ENCODE measurements at places on chromosomes 6 and 20.
A peak's percentile ranks its signal among the peaks of the same experiment; 100 is the strongest.

DNA sequence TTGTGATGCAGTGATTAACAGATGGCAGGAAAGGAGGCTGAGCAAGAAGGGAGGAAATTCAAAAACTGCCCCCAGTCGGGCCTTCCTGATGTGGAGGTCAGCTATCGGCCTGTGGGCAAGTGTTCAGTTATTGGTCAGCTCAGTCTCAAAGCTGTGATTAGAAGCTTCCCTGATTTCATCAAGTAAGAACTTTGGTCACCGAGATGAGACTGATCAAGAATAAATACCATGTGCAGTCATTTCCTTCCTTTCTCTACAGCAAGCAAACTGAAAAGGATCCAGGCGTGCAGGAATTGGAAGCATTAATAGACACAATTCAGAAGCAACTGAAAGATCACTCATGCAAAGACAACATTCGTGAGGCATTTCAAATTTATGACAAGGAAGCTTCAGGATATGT is 69.7 kb downstream of the EFHC1 start:
- DNase-seq = no peak

DNA sequence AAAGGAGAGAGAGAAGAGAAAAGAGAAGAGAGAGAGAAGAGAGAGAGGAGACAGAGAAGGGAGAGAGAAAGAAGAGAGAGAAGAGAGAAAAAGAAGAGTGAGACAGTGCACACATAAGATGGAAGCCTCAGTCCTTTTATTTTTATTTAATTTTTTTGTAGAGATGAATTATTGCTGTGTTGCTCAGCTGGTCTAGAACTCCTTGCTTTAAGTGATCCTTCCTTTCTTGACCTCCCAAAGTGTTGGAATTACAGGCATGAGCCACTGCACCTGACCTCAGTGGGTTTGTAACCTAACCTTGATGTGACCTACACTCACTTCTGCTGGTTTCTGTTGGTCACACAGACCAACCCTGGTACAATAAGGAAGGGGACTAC is 6.3 kb upstream of the CD40 start:
- no peak for DNase-seq

DNA sequence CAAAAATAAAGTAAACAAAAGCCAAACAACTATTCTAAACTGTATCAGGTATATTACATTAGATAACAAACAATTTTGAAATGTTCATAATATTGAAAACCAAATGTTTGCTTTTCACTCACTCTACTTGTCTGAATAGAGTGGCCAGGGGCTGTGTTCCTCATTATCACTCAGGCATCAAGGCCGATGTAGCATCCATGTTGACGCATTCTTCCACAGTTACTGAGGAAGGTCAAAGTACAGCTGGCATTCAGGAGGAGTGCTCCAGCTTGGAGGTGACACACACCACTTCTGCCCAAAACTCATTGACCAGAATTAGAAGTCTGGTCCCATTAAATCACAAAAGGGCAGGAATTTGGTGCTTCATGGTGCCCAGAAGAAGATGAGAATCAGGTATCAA is 137.6 kb upstream of the MANEA start:
- no peak for DNase-seq

GRCh38 chr6:86153521-86153920 is 510.8 kb upstream of the SYNCRIP start:
- DNase-seq = no peak

DNA sequence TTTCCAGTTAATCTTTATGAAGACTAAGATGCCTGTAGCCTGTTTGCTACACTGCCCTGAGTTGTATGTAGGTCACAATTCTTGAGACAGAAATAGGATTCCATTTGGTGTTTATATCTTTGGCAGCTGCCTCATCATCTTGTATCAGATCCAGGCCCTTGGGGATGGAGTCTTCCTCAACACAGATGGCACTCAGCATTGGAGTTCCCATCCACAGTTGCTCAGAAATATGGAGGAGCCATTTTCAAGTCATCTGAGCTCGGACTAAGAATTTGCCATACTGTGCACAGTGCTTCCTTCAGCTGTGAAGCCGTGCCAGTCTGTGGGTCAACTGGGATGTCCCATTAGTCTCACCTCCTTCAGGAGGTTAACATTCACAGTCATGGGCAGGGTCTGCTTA is 156.6 kb downstream of the ZDHHC14 start:
- DNase-seq = no peak

GRCh38 chr6:133447924-133448323 is 206.8 kb downstream of the EYA4 start:
- no peak for DNase-seq

DNA sequence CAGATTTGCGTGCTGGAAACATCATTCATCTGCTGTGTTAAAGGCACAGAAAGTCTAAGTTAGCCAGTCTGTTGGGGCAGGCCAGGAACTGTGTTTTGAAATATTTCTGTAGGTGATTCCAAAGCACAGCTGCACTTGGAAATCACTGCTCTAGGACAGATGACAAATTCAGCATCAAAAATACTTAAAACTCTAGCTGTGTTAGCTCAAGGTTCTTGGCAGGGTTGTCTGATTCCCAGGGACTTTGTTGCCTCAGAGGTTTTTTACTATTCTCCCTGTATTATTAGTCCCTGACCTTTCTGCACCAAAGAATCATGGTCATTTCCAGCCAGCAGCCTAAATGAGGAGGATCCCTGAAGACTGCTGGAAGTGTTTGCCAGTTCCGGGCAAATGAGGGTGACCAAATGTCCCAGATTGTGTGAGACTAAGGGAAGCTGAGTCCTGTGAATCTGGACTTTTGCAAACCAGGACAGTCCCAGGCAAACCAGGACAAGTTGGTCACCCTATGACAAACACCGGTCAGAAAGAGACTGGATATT is 84.3 kb upstream of the TMEM30A start:
- DNase-seq = no peak

DNA sequence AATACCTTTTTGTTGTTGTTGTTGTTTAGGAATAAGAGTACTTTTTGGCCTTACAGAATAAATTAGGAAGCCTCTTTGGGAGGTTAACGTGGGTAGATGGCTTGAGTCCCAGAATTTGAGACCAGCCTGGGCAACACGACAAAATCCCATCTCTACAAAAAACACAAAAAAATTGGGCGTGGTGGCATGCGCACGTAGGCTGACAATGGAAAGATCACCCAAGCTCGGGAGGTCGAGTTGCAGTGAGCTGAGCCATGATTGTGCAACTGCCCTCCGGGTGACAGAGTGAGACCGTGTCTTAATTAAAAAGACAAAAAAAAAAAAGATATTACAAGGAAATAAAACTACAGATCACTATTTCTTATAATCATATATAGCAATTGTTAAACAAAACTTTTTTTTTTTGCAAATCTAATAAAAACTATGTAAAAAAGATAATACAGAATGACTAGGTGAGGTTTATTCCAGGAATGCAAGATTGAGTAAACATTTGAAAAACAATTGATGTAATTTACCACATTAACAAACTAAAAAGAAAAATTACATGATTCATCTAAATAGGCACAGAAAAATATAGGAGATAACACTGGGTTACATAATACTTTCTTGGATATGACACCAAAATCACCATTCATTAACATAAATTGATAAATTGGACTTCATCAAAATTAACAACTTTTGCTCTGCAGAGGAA is 43.6 kb upstream of the ASCC3 start:
- no peak for DNase-seq

GRCh38 chr6:3596766-3597165 is 139.9 kb upstream of the SLC22A23 start:
- DNase-seq = no peak

- DNase-seq = peak; percentile 97
Measured at GRCh38 chr6:137767911-137768690, 99.0 kb upstream of the TNFAIP3 start.

DNA sequence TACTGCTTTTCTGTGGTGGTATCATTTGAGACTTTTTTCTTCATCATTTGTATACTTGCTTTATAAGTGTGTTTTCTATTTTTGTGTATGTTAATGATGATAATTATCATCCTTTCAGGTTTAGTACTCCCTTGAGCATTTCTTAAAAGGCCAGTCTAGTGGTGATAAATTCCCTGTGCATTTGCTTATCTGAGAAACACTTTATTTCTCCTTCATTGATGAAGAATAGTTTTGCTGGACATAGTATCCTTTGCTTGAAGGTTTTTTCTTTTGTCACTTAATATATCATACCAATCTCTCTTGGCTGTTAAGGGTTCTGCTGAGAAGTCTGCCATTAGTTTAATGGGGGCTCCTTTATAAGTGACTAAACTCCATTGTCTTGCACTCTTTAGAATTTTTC is 123.2 kb upstream of the IRAK1BP1 start:
- DNase-seq = no peak

- no peak for DNase-seq
Measured at GRCh38 chr6:40343877-40344565, 243.1 kb downstream of the LRFN2 start.

- no peak for DNase-seq
Measured at GRCh38 chr6:106118835-106119431, 32.8 kb downstream of the PRDM1 start.

DNA sequence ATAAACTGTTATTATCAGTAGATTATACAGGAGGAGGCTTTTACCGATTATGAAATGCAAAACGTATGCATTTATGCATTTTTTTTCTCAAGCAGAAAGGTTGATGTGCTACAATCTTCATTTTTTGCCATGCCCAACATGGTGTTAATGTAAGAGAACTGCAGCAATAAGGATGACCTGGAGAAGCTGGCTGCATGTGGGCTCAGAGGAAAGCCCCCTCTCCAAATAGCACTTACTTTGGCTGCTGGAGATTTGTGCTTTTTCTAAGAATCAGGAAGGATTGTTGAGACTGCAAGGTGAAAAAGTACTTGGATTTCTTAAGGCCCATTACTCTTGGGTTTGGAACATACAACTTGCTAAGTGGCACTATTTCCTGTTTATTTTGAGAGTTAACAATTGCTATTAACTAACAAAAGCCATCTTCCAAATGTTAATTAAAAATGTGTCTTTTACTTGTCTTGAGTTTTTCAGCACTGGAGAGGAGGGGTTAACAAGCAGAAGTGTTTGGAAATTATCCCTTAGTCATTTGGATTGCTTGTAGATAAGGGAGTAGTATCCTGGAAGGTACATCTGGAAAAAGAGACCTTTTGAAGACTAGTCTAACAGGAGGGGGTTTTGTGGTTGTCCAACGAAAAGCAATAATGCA is 5.6 kb downstream of the SOX4 start:
- no peak for DNase-seq

DNA sequence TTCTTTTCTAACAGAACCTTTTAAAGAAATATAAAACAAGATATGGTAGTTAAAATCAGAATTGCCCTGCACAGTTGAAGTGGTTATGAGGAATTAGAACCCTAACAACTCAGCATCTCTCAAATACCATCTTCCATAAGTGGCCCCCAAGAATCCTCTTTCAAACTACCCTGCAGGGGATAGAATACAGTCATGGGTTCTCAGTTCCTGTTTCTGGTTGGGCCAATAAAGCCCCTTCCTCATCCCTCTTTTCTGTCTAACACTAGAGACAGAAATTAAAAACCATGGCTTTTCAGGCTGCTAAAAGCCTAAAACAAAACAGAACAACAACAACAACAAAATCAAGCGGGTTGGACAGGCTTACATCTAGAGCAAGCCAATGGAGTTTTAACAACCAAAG is 6.7 kb upstream of the LCA5 start:
- no peak for DNase-seq

- DNase-seq = peak; percentile 94
Measured at GRCh38 chr6:1335367-1336037, 23.6 kb downstream of the FOXQ1 start.

GRCh38 chr6:20212392-20213111 is at the start of gene MBOAT1:
MBOAT1 (minus strand) TSS chr6:20212469; CDS start chr6:20212234, 235 bp downstream.
- peak; percentile 95 for DNase-seq

DNA sequence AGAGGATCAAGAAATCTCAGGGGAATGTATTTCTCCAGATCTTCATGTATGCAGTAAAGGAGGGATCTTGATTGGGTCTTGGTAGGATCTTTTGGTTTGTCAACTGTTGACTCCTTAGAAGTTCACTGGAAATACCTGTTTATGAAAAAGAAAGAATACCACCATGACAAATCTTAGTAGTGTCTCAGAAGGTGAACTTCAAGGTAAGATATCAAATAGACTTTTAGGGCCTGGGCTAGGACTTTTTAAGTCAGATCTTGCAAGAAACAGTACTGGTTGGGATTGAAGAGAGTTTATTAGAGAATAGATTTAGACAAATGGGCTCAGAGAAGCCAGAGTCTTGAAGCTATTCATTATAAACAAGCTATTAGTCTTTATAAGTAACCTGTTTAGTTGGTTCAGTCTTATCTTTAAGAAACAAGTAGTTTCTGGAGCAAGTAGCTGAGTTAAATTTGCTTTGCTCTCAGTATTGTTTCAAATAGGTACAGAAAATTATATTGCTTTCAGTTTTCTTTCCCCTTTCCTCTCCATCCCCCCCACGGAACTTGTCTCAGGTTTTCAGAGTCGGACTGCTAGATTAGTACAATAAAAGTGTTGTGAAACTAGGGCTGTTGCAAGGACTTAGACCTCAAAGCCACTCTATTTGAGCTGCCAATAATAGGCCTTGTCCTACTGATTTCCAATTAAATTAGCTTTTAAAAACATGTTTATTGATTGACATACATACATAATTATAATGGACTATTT is 529.1 kb upstream of the CITED2 start:
- peak; percentile 88 for DNase-seq

DNA sequence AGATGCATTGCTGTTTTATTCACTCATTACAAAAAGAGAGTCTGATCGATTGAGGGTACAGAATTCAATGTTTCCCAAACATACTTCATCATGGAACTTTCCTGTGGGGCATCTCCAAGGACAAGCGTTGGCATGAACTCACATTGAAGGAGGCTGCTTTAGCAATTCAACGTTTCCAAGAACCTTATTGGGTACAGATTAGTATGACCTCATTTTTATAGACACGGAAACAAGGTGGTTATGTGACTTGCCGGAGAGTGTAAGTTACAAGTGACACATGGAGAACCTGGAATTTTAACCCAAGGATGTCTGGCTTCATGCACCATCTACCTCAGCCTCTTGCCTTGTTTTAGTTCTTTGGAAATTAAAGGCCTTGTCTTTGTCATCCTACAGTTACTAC is 8.8 kb downstream of the GPR31 start:
- DNase-seq = no peak

- DNase-seq = no peak
Measured at GRCh38 chr6:36349240-36349639, 12.6 kb upstream of the BNIP5 start.

DNA sequence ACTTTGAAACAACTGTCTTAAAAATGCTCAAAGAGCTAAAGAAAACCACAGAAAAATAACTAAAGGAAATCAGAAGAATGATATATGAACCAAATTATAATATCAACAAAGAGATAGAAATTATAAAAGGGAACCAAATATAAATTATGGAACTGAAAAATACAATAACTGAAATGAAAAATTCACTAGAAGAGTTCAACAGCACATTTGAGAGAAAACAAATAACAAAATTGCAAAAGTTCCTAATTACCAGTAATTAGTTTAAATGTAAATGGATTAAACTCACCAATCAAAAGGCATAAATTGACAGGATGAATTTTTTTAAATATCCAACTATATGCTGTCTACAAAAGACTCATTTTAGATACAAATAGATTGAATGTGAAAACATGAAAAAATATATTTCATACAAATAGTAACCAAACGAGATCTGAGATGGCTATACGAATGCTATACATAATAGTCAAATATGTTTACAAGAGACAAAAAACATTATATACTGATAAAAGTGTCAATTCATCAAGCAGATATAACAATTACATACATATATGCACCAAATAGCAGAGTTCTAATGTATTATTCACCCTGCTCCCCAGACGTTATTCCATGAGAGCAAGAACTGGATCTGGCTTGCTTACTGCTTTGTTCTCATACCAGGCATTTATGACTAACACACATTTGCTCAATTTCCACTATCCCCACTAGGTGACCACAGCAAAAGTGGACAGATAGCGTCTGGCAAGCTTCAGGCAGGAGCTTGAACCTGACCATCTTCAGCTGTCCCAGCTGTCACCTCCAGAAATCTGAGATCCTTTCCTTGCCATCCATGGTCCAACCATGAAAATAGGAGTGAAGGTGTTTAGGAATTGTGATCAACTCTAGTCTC is 72.4 kb upstream of the SIRPA start:
- DNase-seq = no peak
